ENCODE measurements at places on chromosomes 5 and 9.

GRCh38 chr9:136980669-136981478, 1.9 kb upstream of the LCNL1 start:
- no peak for DNase-seq

GRCh38 chr5:151081431-151082281, 822 bp upstream of the TNIP1 start:
- no peak for DNase-seq

DNA sequence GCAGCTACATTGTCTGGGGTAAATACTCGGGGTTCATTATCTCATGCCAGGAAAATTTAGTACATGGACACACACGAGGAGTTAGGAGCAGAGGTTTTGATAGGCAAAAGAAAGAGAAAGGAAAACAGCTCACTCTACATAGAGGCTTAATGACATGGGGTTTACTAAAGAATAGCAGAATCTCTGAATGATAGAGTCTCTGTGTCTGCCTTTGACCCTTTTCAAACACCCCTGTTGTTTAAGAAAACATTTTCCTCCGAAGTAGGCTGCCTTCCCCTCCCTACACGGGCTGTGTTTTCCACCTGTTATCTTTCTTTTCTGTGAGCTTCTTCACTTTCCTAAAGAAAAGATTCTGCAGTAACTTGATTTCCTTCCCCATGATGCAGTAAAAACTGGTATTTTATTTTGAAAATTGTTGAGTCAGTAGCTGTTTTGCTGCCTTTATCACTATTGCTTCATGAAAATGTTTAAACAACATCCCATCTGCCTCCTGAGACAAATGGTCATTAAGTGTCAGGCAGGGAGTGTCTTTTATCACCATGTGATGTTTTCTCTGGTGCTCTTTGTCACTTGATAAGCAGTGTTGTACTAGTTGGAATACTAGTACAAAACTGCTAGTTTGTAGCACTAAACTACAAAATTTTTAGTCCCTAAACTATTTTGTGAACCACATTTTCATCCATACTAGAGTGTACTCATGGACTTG, 76.6 kb downstream of the PPIC start:
- DNase-seq: no peak

GRCh38 chr5:140327589-140327988, 18.8 kb downstream of the HBEGF start:
- no peak for DNase-seq

DNA sequence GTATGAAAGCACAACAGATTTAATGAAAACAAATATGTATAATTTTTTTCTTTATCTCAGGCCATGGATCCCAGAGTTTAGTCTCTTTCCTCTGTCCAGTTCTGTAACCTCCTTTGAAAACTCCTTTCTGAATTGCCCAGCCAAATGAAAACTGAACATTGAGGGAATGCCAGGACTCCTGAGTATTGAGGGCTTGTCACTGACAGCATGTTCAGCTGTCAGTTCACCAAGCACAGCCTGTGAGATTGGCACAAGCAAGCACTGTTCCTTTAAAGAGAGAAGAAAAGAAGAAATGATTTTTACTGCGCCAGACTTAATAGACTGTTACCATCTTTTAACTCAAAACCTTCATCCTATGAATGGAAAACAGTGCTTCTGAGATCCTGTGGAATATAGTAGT, 27.3 kb downstream of the TTC1 start:
- DNase-seq: no peak

Measured in NCI-H524 treated with DMSO at 0.1 percent for 48 hours (cell line).